ENCODE measurements at places on chromosomes 6 and 20.

GRCh38 chr6:42790549-42791181, 8.8 kb downstream of the BICRAL start:
- no peak for DNase-seq

GRCh38 chr20:2798814-2799213, 1.6 kb downstream of the CPXM1 start:
- no peak for DNase-seq

- DNase-seq, result peak; percentile 24
These were observed 9.0 kb downstream of the SFT2D1 start for GRCh38 chr6:166333172-166333995.

DNA sequence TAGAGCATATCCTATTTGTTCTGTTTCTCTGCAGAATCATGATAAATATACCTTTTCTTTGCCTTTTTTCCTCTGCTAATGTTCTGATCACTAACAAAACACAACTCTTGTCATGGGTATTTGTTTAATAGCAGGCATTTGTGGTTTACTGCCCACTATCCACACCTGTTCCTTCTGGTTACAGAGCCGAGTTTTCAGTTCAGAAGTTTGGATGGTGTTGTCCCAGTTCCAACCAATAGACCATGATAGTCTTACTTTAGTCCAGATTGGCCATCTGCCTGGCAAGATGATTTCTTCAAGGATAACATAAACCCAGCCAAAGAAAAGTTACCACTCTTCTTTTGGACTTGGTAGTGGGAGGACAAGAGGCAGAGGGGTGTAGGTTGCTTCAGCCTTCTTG, 211.2 kb downstream of the TFAP2A start:
- no peak for DNase-seq

DNA sequence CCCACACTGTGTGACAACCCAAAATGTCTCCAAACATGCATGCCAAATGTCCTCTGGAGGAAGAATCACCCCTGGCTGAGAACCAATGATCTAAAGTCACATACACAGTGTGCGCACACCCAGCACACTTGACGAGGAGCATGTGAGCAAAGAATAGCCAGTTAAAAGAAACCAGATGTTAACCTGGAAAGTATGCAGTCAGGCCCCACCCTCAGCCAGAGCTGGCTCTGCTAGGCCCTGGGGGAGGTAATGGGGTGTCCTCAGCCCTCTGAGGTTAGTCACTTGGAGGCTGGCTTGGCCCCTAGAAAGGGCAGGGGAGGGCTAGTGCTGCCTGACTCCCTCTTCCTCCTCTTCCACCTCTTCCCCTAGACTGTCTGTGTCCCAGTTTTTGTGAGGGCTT, 15.2 kb upstream of the GUCA1A start:
- no peak for DNase-seq

GRCh38 chr6:160986851-160987250, 4.7 kb upstream of the MAP3K4 start:
- DNase-seq, result no peak

GRCh38 chr6:138246650-138247440, 28.6 kb upstream of the PBOV1 start:
- DNase-seq, result no peak

DNA sequence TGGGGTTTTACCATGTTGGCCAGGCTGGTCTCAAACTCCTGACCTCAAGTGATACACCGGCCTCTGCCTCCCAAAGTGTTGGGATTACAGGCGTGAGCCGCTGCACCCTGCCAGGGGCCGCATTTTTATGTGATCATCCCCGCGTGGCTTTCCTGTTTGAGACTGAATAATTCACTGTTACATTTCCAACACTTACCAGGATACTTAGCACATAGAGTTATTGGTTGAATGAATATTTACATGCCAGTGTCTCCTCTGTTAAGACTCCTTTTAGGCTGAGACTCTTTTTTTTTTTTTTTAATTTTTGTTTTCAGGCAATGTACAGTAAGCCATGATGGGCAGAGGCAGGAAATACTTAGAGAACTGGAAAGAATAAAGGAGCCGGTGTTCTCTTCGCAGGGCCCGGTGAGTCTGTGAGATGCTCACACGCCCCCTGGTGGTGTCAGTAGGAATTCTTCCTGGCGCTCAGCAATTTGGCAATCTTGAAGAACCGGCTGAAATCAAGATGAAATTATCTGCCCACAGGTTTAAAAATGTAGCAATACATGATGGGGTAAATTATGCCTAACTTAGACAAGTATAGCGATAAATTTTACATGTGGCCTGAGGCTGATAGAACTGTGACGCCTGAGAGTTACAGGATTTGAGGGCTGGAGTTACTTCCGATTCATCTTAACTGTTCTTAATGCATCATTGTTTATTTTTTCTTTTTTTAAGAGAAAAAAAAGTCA, 7.6 kb upstream of the RNF114 start:
- peak; percentile 86 for DNase-seq

GRCh38 chr6:33840048-33840926, 36.5 kb upstream of the MLN start:
- peak; percentile 60 for DNase-seq

DNA sequence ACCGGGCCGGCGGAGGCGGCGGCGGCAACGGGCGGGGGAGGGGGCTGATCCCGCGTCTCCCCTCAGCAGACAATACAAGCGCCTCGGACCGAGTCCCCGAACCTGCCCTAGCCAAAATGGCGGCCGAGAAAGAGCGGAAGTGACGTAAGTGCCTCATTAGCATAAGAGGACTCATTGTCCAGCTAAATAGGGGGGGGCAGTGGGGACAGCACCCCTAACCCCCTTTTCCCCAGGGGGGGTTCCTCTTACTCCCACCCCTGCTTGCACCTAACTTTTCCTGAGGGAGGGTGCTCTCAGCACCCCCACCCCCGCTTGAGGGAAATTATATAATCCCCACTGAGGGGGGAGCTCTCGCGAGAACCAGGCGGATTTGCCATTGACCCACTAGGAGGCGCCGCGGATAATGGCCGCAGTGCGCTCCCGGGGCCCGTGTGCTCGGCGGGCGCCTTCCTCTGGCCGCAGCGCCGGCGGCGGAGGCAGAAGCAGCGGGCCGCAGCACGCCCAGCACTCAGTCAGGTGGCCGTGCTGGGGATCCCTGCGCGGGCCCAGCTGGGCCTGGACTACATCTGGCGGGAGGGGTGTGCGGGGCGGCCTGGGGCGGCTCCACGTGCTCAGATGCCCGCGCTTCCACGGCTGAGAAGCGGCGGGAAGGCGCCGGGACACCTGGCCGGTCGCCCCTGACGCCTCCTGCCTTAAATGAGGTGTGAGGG, at the start of gene ADNP:
Gene ADNP (minus strand): TSS at position 132 of the 710 bp plus-strand sequence. CDS start 27,441 bp downstream, outside the sequence.
- DNase-seq, result peak; percentile 88

DNA sequence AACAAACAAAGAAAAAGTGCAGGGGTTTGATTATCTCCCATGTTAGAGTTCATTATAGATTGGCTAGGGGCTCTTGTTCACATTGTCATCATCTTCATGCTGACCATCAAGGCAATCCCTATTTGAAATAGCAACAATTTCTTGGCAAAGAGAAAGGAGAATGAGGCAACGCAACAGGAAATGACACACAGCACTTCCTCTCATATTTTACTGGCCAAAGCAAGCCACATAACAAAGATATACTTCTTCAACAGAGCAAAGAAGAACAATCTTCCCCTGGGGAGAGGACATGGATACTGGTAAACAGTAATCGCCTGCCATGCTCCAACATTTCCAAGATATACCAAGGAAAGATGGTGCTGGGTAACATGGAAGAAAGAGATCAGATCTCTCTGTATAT, 29.8 kb downstream of the EPM2A start:
- DNase-seq, result no peak

Data from stimulated activated CD4-positive, alpha-beta T cell treated with anti-CD3 and anti-CD28 coated beads, Interleukin-15, amount 100 ng/mL, for 24 hours (primary cell).